ENCODE measurements at places on chromosomes 4 and X.

DNA sequence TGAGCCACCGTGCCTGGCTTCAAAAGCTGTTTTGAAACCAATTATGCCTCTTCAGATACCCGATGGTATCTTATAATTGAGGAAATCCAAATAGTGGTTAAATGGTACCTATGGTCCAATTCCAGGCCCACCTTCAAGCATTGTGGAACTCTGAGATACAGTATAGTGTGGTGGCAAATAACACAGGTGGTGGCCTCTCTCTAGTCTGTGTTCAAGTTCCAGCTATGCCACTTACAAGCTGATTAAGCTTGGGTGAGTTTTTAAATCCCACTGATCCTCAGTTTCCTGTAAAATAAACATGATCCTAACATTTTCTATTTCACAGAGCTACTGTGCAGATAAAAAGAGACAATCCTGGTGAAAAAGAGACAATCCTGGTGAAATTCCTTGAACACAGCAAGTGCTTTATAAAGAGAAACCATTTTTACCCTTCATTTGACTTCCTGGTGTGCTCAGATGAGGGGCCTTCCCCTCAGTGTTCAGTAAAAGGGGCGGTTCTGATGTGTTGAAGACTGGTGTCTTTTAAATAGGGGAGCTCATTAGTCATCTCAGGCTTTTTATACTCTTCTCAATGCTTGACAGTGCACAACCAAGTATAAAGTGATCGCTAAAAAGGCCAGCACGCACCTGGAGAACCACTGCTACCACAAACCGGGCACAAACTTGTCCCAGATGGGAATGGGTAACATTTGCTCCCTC lies 30.8 kb upstream of the CD40LG start:
- DNase-seq: no peak

GRCh38 chr4:38162240-38162784 lies 202.1 kb downstream of the PTTG2 start:
- DNase-seq: no peak

DNA sequence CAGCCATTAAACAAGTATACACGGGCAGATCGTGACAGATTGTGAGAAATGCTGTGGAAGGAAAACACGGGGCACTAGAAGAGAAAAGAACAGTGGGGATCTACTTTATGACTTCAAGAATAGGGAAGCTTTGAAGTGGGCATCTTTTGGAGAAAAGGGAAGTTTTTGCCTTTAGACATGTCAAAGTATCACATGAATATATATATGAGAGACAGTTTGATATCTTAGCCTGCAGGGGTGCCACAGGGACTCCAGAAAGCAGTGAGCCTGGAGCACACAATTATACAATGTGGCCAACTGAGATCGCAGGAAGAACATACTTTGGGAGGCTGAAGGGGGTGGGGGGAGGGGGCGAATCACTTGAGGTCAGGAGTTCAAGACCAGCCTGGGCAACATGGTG lies 35.7 kb downstream of the RELL1 start:
- no peak for DNase-seq

GRCh38 chrX:11666164-11666563 lies 444 bp upstream of the ARHGAP6 start:
- DNase-seq: no peak

GRCh38 chr4:141724646-141725045 lies 88.3 kb downstream of the IL15 start:
- DNase-seq: no peak

DNA sequence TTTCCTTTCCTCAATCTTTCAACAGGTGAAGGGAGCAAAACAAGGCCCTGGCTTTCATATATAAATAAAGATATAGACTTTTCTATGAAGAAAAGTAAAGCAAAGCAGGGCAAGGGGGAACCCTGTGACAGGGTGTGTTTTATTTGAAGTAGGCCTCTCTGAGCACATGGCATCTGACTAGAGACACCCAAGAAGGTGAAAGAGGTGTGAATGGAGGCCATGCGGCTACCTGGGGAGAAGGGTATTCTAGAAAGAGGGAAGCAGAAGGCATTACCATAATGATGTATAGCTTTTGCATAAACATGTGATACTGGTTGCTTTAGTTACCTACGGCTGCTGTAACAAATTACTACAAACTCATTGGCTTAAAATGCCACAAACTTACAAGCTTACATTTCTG lies 75.8 kb downstream of the DHX15 start:
- no peak for DNase-seq

GRCh38 chr4:5755161-5755560 lies 44.2 kb downstream of the EVC start:
- no peak for DNase-seq

- DNase-seq: no peak
These were observed 116.7 kb downstream of the NYX start for GRCh38 chrX:41563876-41564275.

- DNase-seq: no peak
These were observed 52.9 kb downstream of the EPHA5 start for GRCh38 chr4:65617416-65617815.

DNA sequence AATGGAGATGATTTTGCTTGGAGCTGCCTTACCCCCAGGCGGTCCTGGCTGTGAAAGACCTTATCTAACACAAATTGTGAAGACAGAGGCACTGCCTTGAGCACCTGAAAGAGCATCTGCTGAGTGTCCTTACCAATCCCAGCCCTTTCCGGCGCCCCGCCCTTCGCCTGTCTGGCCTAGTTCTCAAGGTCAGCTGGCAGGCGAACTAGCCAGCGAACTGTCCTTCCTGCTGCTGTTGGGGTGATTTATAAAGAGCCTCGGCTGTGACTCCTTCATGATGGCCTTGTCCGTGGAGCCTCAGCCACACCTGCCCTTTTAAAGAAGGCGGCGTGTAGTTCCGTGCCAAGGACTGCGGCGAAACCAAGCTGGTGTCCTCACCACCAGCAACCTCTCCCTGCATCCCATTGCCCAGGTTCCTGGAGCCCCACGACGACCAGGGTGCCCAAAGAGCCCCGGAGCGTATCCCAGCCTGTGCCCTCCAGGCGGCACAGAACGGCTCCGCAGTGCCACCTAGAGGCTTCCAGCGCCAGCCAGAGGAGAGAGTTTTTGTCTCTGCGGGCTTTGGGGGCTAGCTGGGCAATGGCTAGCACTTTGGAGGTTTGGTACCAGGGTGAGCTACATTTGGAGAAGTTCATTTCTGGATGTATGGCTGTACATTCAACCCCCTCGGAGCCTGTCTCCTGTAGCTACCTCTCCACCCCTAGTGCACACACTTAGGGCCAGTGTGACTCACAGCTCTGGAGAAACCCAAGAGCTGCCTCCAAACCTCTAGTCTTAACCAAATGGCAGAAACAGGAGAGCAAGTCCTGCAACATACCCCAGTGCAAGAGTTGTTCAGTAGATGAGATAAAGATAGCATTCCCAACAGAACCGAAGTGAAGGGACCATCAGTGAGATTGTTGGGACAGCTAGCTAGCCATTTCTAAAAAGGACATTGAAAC lies 36.8 kb upstream of the VMA21 start:
- DNase-seq: no peak

- DNase-seq: no peak
These were observed 5.0 kb upstream of the TSPAN5 start for GRCh38 chr4:98663226-98664006.

GRCh38 chrX:108641589-108642272 lies 94.6 kb downstream of the IRS4 start:
- DNase-seq: no peak

- DNase-seq: no peak
These were observed 36.7 kb downstream of the HMGB3 start for GRCh38 chrX:151019856-151020255.

DNA sequence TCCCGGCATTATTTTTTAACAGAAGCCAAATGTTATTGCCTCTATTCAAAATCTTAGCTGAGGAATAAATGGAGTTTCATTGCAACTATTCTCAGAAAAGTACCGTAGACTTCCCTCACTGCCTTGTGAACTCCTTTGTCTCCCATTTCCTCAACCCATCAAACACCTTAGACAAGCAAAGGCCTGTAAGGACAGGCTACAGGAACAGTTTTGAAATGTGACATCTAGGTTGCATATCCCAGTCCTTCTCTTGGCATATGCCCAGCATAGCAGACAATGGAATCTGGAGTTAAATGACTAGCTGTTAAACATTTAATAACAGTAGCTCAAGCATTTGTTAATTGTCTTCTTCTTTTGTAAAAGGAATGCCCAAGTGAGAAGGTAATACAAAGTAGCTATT lies 1371.7 kb downstream of the STIM2 start:
- DNase-seq: no peak

DNA sequence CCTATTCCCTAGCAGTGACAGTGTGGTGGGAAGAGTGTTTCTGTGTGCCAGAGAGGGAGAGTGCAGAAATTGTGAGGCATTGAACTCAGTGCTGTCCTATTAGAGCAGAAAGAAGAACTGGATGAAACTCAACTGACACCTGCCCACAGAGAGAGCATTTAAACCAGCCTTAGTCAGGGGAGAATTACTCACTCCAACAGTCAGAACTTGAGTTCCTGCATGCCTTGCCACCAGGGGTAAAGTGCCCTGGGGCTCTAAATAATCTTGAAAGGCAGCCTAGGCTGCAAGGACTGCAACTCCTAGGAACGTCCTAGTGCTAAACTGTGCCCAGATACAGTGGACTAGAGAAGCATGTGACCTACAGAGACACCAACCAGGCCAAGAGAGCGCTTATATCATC lies 12.8 kb downstream of the CYSLTR1 start:
- no peak for DNase-seq

GRCh38 chrX:37776283-37776986 lies 3.4 kb upstream of the CYBB start:
- no peak for DNase-seq

GRCh38 chr4:99783940-99784339 lies 32.7 kb upstream of the DAPP1 start:
- no peak for DNase-seq

DNA sequence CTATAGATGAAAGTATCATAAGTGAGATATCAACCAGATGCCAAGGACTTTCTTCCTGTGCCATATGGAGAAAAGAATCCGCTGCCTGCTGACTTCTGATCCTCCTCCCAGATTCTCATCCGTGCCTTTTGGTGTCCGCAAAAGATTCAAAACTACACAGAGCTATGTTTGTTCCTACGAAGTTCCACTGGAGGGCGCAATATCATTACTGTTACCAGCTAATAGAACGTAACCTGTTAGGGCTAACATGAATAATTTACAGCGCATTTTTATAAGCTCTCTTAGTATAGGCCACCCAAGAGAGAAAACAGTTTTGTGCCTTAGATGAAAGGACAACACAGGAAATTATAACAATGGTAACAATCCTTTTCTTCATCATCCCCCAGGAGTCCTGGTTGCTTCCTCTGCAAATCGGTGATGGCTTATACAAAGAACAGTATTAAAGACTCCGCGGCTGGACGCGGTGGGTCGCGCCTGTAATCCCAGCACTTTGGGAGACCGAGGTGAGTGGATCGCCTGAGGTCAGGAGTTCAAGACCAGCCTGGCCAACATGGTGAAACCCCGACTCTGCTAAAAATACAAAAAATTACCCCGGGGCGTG lies 22.8 kb upstream of the CENPVL3 start:
- DNase-seq: no peak

- DNase-seq: no peak
These were observed 49.8 kb downstream of the WDR19 start for GRCh38 chr4:39232100-39232499.

- no peak for DNase-seq
These were observed 21.3 kb upstream of the SULT1E1 start for GRCh38 chr4:69881173-69881773.

DNA sequence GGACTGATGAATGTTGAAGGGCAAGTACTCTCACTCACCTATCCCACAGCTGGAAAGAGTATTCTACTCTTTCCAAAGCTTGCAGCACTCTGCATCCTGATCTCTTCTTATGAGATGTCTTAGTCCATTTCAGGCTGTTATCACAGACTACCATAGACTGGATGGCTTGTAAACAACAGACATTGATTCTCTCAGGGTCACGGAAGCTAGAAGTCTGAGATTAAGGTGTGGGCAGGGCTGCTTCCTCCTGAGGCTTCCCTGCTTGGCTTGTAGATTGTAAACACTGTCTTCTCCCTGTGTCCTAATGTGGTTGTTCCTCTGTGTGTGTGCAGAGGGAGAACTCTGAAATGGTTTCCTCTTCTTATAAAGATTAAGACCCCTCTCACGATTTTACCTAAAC lies 131.2 kb downstream of the MXRA5 start:
- no peak for DNase-seq

- DNase-seq: no peak
These were observed 57.1 kb upstream of the NPFFR2 start for GRCh38 chr4:71974681-71975080.

DNA sequence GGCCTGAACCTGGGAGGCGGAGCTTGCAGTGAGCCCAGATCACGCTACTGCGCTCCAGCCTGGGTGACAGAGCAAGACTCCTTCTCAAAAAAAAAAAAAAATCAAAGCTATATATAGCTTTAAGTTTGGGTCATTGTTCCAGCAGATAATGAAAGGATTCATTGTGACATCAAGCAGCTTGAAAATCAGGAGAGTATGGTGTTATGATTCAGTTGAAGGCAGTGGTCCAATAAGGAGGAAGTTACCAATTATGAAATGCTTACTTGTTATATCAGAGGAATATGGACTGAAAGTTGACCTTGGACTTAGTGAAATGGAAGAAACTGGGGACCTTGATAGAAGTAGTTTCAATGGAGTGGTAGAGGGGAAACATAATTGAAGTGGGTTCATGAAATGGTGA lies 140.4 kb upstream of the MAD2L1 start:
- DNase-seq: no peak

DNA sequence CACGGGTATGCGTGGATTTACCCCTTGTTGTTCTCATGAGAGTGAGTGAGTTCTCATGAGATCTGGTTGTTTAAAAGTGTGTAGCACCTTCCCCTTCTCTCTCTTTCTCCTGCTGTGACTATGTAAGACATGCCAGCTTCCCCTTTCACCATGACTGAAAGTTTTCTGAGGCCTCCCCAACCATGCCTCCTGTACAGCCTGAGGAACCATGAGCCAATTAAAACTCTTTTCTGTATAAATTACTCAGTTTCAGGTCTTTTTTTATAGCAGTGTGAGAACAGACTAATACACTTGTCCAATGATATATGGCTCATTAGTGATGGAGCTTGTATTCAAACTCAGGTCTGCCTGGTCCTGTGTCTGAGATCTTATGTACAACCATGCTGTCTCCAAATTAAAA lies 28.5 kb upstream of the RTL3 start:
- DNase-seq: no peak

- DNase-seq: no peak
These were observed 11.2 kb upstream of the MID1 start for GRCh38 chrX:10631416-10632145.

- DNase-seq: no peak
These were observed 88.6 kb downstream of the HHIP start for GRCh38 chr4:144734522-144734921.

DNA sequence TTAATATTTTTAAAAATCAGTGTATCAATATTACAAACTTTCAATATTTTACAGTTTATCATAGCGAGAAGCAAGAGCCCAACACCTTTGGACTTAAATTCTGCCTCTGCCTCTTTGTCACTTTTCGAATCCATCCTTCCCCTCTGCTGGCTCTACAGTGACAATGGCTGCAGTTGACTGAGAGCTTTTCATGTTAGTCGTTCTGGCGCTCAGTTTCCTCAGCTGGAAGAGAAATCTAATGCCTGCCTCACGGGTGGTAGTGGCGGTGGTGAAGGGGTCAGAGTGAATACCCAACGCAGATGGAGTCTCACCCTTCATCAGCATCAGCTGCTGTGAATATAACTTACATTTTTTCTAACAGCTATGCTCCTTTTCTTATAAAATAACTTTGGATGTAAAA lies 144.8 kb downstream of the NWD2 start:
- no peak for DNase-seq

Data from amygdala (tissue), 56 donors.